Midbrain (tissue), 1 donor: ENCODE measurements at places on chromosomes 2 and 18.

- DNase-seq: no peak
Observed at GRCh38 chr2:15498554-15498953, 62.6 kb downstream of the NBAS start.

DNA sequence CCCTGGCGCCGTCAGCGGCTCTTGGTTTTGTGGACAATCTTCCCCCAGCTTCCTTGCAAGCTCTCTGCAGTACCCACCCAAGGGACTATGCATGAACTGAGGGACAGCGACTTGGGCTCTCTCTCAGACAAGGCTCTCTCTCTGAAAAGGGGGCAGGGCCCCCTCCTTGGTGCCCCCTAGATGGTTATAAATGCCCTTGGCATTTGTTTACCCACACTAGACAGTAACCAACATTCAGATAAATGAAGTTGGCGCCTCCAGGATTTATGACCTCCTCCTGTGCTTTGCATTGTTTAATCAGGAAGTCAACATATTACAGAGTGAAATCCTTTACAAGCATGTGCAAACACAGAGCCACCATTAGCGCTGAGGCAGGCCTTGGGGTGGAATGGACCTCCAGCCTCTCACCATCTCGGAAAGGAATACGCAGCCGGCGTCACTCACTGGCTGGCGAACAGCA lies 547.4 kb upstream of the ID2 start:
- DNase-seq: no peak

DNA sequence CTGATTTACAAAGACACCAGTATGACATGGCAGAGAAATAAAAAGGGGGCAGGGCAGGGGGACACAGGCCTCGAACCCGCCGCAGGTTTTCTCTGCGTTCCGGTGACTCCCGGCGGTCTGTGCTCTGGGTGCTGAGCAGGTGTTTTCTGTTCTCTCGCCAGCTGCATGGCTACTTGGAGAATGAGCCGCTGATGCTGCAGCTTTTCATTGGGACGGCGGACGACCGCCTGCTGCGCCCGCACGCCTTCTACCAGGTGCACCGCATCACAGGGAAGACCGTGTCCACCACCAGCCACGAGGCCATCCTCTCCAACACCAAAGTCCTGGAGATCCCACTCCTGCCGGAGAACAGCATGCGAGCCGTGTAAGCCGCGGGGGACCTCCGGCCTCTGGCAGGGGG lies 52.9 kb downstream of the NFATC1 start:
- no peak for DNase-seq

DNA sequence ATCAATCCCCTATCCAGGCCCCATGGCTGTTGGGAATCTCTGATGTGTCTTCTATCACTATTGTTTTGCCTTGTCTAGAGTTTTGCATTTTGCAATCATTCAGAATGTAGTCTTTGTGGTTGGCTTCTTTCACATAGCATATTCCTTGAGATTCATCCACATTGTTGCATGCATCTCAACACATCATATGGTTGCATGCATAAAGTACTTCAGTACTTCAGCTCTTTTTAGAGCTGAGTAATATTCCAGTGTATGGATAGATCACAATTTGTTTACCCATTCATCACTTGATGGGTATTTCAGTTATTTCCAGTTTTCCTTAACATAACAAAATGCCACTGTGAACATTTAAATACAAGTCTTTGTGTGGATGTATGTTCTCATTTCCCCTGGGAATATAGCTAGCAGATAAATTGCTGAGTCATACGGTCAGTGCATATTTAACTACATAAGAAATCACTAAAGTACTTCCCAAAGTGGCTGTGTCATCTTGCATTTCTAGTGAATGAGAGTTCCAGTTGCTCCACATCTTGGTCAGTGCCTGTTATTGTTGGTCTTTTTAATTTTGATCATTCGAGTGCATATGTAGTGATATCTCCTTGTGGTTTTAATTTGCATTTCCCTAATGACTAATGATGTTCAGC lies 138.8 kb downstream of the BCL11A start:
- no peak for DNase-seq

DNA sequence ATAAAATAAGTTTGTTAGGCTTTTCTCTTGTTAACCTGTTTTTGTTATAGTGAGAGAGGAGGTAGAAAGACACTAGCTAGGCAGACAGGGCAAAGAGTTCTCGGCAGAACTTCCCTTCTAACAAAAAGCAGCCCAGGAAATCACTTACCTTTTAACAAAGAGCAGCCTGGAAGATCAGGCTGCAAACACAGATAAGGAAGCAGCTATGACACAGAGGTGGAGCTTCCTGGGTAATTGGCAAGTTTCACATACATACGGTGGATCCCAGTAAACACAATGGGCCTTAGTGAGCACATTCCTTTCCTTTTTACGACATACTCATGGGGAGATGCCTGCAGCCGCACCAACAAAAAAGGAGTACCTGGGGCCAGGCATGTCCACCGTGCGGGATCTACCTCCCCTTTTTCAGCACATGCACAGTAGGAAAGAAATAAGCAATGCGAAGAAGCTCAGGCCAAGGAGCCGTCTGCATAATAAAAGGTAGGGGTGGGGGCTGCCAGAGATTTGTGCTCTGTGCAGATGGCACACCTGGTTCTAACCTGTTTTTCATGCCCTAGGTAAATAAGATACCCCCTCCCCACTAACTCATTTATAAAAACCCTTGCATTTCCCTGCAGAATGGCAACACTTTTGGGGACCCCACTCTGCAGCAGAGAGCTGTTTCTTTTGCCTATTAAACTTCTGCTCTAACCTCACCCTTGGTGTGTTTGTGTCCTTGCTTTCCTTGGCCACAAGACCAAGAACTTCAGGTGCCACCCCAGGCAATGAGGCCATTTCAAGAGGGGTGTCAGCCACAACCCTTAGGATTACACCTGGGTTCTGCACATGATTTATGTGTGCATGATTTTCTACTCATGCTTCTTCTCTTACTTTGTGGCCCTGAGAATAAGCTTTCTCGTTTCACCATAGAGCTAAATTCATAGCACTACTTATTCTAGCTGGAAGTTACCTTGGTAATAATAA lies 26.5 kb downstream of the MDH1 start:
- DNase-seq: no peak

DNA sequence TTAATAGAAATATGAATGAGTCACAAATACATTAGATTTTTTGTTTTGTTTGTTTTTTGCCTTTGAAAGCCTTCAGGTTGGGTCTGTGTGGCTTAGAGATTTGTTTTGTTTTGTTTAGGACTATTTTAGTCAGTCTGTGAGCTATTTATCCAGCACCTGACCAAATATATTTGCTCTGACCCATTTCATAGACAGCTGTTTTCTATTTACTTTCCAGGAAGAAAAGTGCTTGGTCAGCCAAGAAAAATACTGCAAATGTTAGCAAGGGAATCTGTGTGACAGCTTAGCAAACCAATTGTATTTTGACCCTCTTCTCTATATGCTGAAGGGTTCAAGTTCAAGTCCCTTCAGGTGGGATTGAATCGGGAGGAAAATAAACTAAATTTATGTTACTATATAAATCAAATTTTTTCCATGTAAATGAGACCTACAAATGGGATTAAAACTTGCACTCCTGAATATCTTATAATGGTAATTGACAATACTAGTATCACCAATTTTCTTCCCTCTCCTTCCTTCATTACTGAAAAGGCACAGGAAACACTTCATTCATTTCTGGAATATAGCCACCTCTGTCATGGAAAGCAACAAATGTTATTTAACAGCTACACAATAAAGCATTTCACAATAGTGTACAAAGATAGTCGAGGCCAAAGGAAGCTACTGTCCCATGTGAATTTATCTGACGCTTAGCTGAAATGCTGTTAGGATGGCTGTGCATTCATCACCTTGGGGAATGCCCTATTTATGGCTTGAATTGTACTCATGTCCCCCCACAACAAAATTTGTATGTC lies 23.1 kb upstream of the KLF7 start:
- no peak for DNase-seq

DNA sequence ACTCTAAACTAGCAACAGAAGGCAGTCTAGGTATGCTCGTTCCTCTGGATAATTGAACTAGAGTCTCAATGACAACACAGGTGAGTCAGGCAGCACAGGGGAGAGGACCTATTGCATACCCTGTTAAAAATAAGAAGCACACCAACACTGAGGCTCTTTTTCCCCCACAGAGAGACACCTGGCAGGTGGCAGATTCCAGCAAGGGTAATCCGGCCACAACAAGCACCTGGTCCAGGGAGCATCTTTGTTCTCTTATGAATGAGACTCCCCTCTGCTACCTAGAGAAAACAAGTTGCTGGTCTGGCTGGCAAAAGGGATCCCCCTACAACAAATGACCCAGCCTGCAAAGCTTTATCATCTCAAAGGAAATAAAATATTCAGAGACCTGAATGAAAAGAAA lies 508.9 kb upstream of the POU3F3 start:
- DNase-seq: no peak

- no peak for DNase-seq
Observed at GRCh38 chr2:237025090-237025865, 60.4 kb upstream of the COPS8 start.

DNA sequence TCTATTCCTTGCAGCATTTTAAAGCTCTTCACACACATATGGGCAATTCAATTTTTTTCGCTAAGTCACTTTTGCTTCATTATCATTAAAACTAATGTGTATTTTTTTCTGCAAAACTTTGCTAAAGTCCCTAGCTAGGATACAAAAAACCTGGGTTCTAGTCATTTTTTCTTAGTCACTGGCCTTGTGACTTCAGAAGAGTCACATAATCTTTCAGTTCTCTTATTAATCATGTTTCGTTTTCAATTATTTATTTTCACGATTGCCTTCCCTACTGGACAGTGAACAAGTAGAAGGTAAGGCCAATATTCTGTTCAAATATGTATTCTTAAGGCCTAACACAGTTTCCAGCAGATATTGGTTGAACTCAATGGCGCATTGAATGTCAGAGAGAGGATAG lies 60.9 kb upstream of the CYRIA start:
- DNase-seq: no peak

DNA sequence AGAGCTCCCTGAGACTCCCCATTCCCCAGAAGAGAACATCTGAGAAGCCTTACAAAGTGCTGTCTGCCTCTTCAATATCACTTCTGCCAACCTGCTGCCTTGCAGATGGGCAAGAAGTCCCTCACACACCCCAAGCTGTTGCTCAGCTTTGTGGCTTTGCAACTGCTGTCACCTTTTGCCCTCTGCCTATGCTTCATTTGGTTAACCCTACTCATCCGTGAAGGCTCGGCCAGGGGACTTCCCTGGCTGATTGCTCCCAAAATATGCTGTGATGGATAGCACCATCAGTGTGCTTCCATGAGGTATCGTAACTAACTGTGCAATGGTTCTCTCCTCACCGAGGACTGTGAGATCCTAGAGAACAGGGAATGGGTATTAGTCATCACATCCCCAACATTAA lies 88.9 kb upstream of the CYP1B1 start:
- no peak for DNase-seq

DNA sequence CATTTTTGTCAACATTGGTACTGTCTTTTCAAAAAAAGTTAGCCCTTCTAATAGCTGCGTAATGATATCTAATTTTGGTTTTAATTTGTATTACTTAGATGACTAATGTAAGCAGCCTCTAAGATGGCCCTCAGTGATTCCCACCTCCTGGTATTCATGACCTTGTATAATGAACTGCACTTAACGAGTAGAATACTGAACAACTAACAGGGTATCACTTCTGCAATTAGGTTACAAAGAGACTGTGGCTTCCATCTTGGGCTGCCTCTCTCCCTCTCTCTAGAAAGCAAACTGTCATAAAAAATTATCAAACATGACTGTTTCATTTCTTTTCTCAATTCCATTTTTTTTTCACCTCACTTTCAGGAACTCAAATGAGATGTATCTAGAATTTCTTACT lies 120.9 kb downstream of the RNF152 start:
- DNase-seq: no peak

- DNase-seq: no peak
Observed at GRCh38 chr18:22613788-22614187, 196.1 kb upstream of the CTAGE1 start.

GRCh38 chr2:188645986-188646385 lies 328.2 kb upstream of the COL3A1 start:
- no peak for DNase-seq

DNA sequence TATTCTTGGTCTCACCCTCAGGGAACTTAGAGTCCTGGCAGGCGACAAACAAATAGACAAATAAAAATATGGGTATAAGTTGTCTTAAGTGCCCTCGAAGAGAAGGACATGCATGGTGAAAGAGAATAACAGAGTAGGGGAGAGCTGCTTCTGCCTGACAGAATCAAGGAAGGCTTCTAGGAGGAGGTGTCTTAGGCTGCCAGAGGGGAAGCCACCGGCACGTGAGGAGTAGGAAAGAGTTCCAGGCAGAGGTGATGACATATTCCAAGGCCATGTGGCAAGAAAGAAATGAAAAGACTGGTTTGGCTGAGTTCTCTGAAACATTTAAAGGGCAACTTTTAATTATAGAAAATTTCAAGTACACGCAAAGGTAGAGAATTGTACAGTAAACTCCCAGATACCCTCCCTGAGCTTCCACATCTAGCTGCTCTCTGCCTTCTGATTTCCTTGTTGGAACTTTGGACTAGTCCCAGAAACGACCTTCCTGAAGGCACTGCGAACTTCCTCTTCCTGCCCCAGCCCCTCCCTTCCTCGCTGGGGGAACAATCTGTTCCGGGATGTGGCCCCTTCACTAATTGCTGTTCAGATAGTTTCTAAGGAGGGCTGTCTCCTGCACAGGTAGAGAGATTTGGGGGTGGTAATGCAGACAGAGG lies 91.7 kb downstream of the DYSF start:
- DNase-seq: no peak

- no peak for DNase-seq
Observed at GRCh38 chr2:98569915-98570314, 38.4 kb downstream of the COA5 start.

DNA sequence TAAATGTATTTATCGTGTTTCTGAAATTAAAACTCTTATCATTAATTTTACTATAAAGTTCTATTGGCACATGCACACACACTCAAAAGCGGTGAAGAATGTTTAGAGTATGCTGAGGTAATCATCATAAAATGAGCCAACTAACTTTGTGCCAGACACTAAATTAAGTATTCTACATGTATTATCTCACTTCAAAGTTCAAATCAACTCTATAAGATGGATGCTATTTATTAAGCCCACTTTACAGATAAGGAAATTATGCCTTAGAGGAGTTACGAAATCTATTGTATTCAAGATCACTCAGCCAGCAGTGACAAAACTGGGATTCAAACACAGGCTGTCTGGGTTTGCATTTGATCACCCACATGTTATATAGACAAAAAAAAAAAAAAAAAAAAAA lies 24.9 kb downstream of the OLA1 start:
- DNase-seq: no peak

- DNase-seq: no peak
Observed at GRCh38 chr2:142873831-142874287, 3.6 kb upstream of the KYNU start.

GRCh38 chr2:150480971-150481830 lies 6.3 kb downstream of the RND3 start:
- no peak for DNase-seq

GRCh38 chr2:9303528-9304225 lies 97.1 kb downstream of the ASAP2 start:
- DNase-seq: peak; percentile 34

DNA sequence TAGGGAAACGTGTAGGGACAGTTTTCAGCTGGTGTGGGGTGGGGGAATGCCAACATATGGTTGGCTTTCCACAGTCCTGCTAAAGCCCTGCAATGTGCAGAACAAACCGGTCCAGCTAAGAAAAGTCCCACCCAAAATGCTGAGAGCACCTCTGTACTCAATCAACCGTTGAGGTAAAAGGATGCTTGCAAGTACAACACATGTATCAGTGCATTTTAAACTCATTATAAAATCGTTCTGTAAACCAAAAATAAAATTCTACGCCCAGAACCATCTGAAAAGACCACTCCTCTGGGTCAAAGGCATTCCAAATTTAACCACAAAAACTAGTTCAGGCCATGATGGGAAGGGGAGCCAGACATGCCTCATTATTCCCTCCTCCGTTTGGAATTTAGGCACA lies 2.0 kb upstream of the TYMS start:
- DNase-seq: no peak
